ENCODE measurements at places on chromosomes 1 and 21. TPM values are rescaled to one million over a fixed set of nuclear protein-coding genes. Genes with fewer than 3 reads are reported as not detected.

SYPL2 gene
- polyA plus RNA-seq = 90.2 TPM

TACSTD2 gene
- polyA plus RNA-seq = 0.13 TPM

HPCA gene
- 0.20 TPM for polyA plus RNA-seq

FCRL1 gene
- polyA plus RNA-seq = not detected

IFNLR1 gene
- polyA plus RNA-seq = 0.08 TPM
